ENCODE measurements at places on chromosomes 7 and 10.

DNA sequence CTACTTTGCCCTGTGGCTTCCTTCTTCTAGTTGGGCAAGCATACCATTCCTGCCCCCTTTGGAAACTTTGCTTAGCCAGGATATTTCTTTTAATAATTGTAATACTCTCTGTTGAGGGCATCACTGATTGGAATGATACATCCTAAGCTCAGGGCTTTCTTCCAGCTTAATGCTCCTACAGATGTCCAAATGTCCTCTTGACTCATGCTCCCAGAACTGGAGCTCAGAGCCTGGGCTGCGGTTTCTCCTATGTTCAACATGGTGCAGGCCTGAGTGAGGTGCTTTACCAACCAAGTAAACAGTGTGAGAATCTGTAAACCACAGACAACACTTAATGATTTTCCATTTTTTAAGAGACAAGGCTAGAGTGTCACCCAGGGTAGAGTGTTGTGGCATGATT is 108.6 kb downstream of the LRRC4 start:
- DNase-seq, result no peak

GRCh38 chr7:40306025-40306424 is 171.2 kb downstream of the SUGCT start:
- DNase-seq, result no peak

GRCh38 chr10:99941942-99942820 is 67.6 kb downstream of the DNMBP start:
- no peak for DNase-seq

GRCh38 chr7:116592445-116592844 is 67.6 kb downstream of the CAV1 start:
- DNase-seq, result no peak

GRCh38 chr10:105644091-105644490 is 1003.0 kb downstream of the SORCS3 start:
- no peak for DNase-seq

- no peak for DNase-seq
Observed at GRCh38 chr7:101114492-101114891, 12.4 kb upstream of the SERPINE1 start.

- DNase-seq, result no peak
Observed at GRCh38 chr7:134022286-134022911, 104.7 kb upstream of the LRGUK start.

- DNase-seq, result no peak
Observed at GRCh38 chr7:134513169-134513752, 14.1 kb upstream of the AKR1B10 start.

DNA sequence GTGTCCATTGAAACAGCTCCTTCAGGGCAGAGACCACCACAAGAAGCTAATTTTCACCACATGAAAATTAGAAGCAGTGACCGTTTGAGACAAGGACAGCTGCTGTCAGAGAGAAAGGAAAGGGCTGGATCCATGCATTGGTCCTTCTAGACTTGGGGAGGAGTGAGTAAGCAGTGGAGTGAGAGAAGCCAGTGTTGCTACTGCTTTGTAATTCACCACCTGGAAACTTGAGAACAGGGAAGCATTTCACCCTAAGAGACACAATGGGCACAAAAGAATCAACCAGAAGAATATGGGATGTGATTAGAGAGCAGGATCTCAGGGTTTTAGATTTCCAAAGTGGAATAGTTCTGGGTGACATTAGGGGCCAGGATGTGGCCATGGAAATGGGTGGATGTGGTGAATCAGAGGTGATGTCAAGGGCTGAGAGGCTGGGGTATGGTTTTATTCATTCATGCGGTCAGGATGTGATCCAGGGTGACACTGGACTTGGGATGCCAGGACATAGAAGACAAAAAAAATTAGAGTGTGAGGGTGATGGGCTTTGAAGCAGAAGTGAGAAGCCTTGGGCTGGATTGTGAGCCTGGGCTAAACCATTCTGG is 61.6 kb downstream of the DENND11 start:
- no peak for DNase-seq

DNA sequence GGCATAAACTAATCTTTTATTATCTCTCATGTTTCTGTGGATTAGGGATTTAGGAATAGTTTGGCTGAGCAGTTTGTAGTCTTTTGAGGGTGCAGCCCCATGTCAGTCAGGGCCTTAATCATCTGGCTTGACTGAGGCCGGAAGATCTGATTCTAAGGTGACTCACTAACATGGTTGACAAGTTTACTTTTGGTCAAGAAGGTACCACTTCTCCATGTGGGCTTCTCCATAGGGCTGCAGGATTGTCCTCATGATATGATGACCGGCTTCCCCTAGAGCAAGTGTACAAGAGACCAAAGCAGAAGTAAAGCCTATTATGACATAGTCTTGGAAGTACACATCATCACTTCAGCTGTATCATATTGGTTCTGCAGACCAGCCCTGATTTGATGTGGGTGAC is 45.9 kb upstream of the OIT3 start:
- no peak for DNase-seq

DNA sequence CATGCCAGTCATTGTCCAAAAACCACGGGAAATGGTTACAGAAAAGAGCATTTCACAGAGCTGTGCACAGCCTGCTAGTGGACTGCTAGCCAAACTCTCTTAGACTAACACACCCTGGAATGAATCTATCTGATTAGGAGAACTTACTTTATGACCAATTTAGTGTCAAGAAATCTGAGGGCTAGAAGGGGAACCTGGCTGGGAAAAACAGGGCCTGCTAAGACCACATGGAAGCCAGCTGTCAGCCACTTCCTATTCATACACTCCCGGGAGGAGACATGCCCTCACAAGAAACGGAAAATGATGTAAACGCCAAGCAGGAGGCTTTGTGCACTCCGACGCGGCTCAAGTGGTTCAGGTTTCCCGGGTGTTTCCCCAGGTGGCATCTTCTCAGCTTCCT is 54.8 kb downstream of the MPP7 start:
- no peak for DNase-seq

DNA sequence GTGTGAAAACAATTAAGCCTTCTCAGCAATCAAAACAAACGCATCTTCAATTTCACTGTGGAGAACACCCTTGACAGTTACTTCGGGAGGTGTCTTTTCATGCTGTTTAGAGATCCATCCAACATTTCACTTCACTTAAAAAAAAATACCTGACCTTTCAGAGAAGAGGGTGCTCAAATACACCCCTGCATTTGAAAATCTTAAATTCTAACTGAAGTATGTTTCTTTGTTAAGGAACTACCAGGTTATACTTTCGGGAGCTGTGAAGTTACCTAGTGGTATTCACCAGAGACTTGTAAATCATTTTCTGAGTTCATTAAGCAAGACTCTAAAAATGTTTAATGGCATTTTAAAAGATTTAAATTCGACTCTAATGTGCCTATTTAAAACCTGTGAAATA is 38.8 kb downstream of the CNPY1 start:
- DNase-seq, result no peak

GRCh38 chr7:118059209-118059608 is 124.8 kb upstream of the LSM8 start:
- no peak for DNase-seq

DNA sequence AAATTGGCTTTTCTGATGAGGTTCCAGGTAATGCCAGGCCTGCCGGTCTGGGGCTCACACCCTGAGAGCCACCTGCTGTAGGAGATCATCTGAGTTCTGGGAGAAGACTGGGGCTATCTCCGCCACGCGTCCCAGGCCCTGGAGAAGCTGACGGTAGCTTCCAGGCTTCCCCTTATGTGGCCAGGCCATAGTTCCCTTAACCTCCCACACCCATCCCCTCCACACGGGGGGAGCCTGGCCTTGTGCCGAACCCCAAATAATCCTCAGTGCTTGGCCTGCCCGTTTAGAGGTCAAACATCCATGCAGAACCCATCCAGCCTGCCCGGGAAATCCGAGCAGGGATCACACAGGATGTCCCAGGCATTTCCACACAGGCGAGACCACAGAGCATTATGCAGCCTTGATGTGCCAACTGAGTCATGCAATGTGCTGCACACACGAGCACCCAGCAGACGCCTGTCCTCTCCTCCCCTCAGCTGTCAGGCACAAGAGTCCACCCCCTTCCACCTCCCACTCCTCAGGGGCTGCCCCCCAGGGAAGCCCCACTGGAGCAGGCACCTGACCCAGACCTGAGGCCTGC is 176.2 kb downstream of the PRKAG2 start:
- no peak for DNase-seq

DNA sequence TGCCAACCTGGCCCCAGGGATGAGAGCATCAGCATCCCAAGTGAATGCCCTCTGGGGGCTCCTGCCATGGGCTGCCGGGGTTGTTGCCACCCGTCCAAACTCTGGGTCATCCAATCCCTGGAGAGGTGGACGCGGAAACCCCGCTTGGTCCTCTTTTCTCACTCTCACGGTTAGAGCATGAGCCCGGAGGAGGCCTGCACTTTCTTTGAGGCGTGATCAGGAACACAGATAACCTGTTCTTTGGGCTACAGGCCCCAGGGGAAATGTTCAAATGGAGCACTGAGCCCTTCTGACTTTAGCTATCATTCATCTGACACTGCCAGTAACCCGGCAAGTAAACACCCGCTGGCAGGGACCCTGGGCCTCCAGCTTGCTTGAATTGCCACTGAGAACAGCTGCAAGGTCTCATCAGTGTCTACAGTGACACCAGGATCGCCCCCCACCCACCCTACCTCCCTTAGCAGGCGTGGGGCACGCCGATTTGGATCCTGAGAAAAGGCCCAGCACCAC is 29.4 kb upstream of the SLF2 start:
- DNase-seq, result no peak

DNA sequence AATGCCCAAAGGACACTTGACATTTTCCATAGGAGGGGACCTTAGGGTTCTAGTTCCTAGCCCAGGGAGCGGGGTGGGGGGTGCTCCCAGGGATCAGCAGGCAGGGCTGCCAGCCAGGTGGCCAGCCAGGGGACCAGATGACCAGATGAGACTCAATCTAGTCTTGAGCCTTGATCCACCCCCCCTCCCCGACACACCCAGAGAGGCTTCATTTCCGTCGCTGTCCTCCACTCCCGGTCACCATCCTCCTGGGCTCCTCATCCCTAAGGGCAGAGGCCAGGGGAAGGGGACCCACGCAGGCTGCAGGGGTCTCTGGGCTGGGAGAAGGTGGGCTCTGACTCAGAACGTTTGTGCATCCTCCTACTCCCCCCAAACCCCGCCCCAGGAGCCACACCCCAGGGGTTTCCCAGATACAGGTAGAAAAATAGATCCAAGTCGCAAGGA is 1.0 kb downstream of the STX1A start:
- no peak for DNase-seq

- DNase-seq, result no peak
Observed at GRCh38 chr7:147096629-147097028, 980.0 kb downstream of the CNTNAP2 start.

DNA sequence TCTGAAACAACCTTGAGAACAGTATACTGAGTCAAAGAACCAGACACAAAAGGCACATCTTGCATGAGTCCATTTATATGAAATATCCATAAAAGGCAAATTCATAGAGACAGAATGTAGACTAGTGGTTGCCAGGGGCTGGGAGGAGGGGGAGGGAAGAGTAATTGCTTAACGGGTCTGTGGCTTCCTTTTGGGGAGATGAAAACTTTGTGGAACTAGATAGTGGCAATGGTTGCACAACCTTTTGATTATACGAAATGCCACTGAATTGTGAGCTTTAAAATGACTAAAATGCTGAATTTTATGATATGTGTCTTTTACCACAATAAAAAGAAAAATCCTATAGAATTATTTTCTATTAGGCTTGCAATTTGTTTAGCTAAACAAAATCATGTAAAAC is 16.8 kb downstream of the ADRB1 start:
- DNase-seq, result no peak

- no peak for DNase-seq
Observed at GRCh38 chr7:26375726-26376174, 84.1 kb downstream of the SNX10 start.

- DNase-seq, result no peak
Observed at GRCh38 chr10:98488669-98489430, 42.1 kb upstream of the HPS1 start.

DNA sequence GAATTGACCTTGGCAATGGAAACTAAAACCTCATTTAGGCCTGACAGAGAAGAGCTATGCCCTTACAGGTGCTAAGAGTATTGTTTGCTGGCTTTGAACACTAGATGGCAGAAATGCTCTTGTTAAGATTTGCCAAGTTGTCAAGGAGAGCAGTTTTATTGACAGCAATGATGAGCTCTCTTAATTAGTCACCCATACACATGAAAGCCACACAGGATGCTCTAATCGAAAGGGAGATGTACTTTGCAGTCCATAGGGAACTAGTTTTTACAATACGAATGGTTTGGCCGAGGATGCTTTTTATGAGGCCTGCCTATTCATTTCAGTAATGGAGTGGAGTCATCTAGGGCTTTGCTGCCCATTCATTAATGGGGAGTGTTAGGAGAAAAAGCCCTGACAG is 45.4 kb upstream of the MBL2 start:
- DNase-seq, result no peak

GRCh38 chr7:23287612-23288011 is 11.5 kb upstream of the MALSU1 start:
- DNase-seq, result no peak

GRCh38 chr7:121313793-121314676 is 14.8 kb upstream of the WNT16 start:
- DNase-seq, result no peak
